Fibroblast of skin of scalp (primary cell): ENCODE measurements at places on chromosomes 1 and 21.

GRCh38 chr1:117060441-117061317, 553 bp downstream of the TTF2 start:
- peak; percentile 37 for DNase-seq

DNA sequence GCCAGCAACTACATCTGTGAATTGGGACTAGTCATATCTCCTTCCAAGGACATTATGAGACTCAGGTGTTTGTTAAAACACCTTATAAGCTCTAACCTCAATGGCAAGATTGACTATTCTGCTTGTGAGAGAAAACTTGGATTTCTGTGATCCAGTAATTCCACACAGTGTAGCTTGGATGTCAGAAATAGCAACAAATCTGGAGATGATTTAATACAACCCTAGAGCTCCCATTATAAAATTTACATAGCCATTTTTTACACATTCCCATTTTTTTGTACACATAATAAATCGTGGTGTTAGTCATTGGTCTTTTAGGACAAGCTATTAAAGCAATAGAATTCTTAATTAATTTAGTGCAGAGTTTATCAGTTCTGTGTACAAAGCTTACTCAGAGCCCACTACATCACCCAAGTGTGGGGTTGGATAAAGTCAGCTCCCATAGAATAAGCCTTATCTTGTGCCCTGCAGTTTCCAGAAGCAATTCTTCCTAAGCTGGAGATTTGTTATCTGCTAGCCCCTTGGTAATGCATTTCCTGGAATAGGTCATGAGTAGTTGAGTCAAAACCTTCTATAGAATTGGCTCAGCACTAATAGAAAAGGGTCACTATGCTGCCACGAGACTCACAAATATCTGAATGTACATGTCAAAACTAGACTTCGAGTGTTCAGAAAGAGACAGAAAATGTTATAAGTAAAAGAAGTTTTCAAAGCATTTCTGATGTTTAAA, 434.0 kb upstream of the RUNX1 start:
- no peak for DNase-seq

DNA sequence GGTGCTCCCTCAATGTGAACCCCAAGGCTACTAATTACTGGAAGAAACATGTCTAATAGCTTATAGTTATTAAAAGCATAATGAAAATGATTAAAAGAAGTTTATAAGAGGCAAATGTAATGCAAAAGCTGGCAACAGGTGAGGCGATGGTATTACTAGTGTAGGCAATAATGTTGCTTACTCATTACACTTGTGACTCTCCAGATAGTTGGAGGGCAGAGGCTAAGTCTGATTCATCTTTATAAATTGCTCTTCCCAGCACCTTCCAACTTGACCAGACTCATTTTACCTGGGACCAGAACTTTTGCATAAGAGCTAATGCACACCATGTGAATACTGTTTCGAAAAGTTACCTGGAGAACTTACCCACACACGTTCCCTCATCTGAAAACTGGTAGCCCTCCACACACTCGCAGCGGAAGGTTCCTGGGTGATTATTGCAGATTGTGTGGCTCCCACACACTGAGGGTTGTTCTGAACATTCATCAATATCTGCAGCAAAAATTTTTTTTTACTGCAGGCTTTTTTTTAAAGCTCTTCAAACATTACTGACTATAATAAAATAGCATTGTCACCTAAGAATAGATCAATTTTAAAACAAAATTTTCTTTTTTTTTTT, 48.0 kb downstream of the NID1 start:
- no peak for DNase-seq

DNA sequence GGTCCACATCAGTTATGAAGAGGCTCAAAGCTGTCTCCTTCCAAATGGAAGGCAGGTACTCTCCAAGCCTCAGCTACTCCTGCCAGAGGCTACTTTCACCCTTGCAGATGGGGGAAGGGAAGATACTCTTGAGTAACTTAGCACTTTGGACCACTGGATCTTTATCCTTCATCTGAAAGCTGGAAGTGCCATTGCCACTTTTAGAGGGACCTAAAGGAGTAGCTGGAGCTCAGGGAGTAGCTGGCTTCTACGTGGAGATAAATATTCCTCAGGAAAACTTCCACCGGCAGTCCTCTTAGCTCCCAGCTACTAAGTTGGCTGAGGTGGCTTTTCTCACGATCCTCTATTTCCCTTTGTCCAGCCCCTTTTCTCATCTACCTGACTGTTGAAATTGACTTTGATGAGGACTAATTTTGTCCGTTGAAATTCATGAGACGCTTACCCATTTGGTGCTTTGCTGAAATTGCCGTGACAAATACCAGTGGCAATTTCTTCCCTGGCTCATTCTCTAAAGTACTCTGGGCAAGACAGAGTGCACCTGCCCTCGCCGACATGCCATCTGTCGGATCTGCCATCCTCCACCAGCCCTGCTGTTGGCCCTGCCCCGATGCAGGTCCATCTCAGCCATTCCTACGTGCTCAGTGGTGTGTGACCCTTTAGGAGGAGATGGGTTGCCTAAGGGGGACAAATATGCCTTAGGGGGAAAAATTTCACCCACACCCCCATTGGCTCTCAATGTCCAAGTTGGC, 13.6 kb downstream of the IGSF21 start:
- DNase-seq, result no peak

DNA sequence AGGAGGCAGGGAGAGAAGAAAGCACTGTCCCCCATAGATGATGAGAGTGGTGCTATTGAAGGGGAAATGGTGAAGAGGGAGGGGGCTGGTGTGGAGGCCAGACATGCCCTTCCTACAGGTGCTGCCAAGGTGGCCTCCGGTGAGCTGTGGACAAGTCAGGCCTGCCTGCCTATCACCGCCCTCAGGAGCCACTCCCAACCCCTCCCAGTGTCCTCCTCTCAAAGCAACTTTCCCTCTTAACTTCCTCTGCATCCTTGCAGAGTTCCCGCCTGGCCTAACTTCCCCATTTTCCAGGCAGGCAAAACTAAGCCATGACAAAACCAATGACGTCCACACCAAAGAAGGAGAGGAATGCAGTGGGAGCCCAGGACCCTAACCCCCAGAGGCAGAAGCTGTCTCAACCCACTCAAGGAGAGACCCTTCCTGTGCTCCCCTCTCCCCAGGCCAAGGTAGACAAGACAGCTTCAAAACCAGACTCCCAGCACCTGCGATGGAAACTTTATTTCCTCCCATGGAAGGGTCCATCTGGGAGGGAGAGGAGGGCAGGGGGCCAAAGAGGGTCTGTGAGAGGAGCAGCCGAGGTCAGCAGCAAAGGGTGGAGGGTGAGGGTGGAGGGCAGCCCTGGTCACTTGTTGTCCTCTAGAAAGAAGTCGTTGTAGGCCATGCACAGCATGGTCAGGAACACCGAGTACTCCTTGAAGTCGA, 1.0 kb upstream of the S100A6 start:
- DNase-seq, result no peak

- DNase-seq, result no peak
Observed at GRCh38 chr1:17511188-17511587, 28.3 kb upstream of the ARHGEF10L start.

DNA sequence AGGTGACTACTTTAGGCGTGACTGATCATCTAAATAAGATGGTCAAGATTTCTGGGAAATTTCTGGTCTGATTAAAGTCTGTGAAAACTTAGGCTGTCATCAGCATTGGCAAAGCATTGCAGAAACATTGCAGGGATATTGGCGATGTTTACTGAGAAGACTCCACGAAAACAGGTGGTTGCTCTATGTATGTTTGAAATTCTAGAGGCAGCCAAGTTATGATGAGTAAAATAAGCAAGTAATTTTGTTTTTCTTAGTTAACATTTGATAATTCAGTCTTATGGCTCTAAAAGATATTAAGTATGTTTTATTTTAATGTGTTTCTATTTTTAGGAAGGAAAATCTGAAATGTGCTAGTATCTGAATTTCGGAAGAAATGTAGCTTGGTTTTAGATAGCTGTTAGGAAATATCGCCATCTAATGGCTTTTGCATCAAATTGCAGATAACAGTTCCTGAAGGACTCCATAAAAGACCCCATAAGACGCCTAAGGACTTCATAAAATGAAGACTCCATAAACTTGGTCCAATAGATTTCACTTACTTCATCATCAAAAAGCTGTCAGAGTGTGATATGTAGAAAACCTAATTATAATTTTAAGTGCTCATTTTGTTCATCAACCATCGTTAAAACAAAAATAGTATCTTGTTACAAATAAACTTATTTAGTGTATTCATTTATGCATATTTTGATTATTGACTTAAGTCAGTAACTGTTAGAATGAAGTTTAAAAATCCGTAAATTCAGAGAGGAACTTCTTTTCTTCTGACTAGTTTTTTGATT, 344.6 kb downstream of the RYR2 start:
- DNase-seq, result peak; percentile 45

DNA sequence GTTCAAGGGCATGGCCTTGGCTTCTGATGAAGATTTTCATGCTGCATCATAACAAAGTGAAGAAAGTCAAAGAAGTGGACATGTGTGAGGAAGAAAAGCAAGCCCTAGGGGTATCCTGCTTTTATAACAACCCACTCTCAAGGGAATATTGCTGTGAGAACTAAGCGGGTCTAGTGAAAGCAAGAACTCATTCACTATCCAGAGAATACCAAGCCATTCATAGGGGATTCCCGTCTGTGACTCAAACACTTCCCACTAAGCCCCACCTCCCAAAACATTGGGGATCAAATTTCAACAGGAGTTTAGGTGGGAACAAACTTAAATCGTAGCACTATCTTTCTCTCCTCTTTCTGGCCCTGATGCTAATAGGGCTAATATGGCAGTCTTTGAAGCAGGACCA, 98.5 kb upstream of the CTTNBP2NL start:
- DNase-seq, result peak; percentile 7

- DNase-seq, result no peak
Observed at GRCh38 chr1:106836708-106837107, 219.8 kb upstream of the PRMT6 start.

- peak; percentile 58 for DNase-seq
Observed at GRCh38 chr1:29379443-29380073, 143.2 kb downstream of the PTPRU start.

DNA sequence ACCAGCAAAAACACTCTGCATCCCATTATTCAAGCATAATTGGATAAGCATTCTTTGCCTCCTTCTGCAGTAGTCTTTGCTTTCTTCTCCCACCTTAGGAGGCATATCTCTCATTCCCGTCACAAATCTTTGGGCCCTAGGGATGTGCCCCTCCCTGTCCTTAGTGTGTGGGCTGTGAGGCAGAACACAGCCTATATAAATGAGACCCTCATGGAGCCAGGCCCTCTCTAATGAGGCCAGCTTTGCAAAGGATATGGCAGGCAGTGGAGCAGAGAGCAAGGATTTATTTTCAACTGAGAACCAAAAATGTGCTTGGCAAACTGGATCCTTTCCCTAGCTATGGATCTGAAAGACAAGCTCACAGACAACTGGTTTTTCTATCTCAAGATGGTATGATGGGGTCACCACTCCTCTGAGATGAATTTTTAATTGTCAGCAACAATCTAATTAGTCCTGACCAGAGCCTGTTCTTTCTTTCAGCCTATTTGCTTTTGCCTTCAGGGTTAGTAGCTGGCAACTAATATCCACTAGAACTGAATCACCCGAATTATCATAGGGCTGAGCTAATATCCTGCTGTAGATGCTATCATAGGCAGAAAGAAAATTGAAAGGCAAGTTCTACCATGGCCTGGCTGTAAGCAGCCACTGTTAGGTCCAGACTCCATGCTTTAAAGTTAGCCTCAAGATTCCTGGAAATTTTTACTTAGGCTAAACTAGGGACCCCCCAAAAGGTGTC, 134.2 kb downstream of the SYT2 start:
- DNase-seq, result no peak

GRCh38 chr1:224859651-224860050, 69.8 kb upstream of the DNAH14 start:
- no peak for DNase-seq

DNA sequence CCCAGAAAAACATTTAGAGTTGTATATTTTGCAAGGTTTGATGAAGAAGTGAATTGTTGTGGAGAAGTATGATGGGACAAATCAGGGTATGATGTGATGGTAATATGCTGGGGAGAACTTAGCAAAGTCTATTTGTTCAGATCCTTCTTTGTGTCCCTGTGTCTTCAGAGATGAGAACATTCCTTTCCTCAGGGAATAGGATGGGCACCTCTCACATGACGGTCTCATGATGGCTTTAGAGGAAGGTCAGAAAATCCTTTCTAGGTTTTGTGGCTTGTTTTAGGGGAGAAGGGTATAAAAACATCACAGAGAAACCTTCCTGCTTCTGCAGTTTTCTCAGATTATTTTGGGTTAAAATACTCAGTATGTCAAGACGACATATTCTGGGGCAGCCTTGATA, 171.3 kb upstream of the NRIP1 start:
- no peak for DNase-seq

DNA sequence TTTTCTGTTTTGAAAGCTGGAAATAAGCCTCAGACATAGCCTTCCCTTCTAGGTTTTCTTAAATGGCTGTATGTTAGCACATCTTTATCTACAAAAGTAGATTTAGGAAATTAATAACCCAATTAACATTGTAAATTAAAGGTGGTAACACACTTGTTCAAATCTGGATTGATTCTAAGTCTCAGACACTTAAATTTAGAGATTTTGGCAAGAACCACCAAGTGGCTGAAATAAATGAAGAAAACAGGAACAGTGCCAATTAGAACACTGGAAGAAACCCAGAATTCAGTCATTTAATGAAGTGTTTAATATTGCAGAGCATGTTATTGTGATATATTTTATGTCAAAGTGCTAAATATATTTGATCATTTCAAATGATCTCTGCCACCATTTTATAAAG, 628.2 kb downstream of the USP25 start:
- no peak for DNase-seq

DNA sequence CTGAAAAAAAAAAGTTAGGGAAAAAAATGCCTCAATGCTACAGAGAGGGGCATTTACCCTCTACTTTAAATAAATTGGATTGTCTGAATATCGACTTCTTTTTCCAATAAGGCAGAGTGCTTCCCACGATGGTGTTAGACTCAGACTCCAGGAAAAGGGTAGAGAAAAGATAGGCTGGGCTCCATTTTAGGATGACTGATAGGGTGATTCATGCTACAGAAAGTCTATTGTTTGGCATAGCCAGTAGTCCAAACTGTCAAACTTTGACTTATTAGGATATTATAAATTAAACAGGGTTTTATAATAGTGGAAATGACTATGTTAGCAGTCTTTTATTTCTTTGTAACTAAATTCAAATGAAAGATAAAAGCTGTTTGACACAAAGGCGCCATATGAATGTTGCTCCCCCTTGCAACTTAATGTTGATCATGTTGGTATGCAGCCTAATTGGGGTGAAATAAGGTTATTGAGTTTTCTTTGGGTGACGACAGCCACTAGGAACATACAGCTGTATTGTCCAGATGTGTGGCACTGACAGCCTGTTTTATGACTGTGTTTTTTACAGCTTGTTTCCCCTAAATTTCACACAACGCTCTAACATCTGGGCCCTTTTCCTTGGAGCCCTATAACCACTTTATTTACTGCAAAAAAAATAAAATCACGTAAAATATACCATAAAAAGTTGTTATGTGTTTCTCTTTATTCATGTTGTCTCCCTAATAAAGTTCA, 69.3 kb downstream of the SPAG17 start:
- DNase-seq, result peak; percentile 34
